ENCODE measurements at places on chromosomes 2 and 18.

DNA sequence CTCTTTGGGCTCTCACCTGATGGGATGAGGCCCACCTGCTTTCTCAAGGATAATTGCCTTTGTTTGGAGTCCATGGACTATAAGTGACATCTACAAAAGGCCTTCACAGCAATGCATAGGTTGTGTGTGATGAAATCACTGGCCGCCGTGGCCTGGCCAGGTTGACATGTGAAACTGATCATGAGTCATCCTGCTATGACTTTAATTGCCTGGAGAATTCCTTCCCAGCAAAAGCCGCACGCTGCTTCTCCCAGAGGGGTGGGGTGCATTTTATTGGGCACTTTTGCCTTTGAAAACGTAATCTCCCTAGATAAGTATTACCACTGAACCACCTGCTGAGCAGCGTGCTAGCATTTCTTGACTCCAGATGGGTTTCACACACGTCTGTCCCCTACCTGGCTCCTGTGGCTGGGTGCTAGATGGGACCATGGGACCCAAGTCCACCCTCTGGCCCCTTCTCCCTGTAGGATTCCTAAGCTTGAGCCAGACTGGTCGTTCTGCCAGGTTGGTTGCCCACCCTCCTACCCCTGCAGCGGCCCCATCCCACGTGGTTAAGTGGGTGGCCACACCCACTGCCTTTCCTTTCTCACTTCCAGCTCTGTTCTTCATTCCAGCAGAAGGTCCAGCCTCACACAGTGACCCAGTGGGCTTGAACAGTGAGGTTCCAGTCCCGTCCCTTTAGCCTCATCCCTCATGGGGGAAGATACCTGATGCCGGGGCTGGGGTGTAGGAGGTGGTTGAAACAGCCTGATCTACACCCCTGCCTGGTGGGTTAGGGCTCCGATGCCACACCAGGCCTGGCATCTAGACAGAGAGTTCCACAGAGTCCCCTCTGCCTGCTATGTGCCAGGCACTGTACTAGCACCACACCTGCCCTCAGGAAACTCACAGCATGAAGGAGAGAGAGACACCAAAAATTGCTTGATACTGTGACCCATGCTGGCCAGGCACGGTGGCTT lies 89.6 kb downstream of the GBX2 start:
- DNase-seq = peak; percentile 82

- DNase-seq = no peak
These were observed 13.6 kb upstream of the UPP2 start for GRCh38 chr2:158088093-158088492.

GRCh38 chr2:101341901-101342624 lies 33.6 kb upstream of the RNF149 start:
- peak; percentile 79 for DNase-seq

GRCh38 chr2:140273958-140274357 lies 1493.8 kb upstream of the NXPH2 start:
- DNase-seq = no peak

DNA sequence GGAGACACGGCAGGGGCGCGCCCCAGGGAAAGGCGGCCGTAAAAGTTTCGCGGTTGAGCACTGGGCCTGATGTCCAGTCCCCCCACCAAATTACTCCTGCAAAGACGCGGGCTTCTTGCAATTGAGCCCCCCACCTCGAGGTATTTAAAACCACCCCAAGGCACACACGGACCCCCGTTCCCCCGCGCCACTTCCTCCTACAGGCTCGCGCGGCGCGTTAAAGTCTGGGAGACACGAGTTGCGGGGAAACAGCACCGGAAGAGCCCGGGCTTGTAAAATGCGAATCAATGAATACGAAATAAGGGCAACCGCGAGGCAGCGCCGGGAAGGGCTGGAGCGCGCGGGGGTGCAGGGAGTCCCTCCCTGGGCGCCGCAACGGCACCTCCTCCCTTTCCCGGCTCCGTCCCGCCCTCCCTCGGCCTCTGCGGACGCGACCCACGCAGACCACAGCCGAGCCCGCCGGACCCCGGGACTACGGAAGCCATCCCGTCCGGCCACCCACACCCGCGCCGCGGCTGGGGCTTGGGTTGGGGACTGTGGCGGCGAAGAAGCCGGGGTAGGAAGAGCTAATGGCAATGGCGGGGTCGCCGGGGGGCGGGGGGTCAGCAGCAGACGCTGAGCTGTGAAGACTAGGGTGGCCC lies 918 bp upstream of the NETO1 start:
- DNase-seq = no peak

GRCh38 chr2:162297925-162298552 lies 20.4 kb downstream of the IFIH1 start:
- DNase-seq = peak; percentile 84

DNA sequence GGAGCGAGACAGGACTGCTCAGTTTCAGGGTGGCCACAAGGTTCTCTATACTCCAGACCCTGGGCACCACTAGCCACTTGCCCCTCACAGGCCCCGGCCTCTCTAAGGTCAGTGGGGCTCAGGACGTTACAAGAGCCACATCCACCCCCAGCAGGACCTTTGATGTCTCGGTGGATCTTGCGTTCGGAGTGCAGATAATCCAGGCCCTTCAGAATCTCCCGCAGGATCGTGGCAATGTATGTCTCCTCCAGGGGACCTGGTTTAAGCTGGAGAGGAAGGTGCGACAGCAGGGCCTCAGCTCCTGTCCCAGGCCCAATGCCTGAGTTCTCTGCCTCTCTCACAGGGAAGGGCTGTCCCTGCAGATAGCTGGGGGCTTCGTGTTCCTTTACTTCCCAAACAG lies 8.4 kb downstream of the STK25 start:
- no peak for DNase-seq

DNA sequence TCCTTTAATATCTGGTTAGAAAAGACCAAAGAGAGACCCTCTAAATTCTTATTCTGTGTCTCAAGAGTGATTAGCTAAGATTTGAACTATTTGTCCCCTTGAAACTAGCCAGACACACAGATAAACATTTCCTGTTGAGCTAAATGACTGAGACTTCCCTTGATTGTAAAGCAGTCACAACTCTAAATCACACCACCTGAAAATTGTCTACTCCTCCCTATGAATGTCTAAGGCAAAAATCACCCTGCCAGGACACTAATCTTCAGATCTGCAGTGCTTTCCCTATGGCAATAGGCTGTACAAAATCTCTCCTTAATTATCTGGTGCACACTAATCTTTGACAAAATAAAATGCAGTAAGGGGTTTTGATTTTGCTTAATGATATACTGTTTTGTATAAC lies 200.5 kb upstream of the GULP1 start:
- DNase-seq = no peak

Data from fibroblast of upper back skin (primary cell).